ENCODE measurements at places on chromosomes 11 and 22.

DNA sequence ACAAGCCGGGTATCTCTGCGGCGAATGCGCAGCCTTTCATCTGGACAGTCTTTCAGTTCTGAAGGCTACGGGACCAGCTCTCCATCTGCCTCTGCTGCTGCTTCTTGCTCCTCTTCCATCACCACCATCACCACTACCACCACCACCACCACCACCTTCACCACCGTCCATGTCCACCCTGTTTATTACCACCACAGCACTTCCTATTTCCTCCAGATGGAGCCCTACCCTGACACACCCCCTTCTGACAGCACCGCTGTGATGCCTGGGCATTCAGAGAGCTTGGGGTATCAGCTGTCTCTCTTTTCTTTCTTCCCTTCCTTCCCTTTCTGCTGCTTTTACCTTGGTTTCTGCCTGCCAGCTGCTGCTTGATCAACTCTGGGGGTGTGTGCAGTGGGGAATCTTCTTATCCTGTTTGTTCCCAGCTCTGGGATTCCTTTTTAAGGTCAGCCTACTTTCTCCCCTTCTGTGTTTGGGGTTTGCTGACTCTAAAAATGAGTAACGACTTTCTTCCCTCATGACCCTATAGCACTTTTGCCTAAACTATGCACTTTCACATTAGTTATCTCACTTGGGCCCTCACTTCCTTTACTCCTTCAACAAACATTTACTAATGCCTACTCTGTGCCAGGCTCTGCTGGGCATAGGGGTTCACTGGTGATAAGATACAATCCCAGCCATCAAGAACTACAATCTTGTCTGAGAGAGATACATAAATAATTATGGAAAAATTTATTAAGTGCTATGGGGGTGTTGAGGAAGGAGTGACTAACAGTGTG lies 7.8 kb upstream of the RRM1 start:
- no peak for DNase-seq

DNA sequence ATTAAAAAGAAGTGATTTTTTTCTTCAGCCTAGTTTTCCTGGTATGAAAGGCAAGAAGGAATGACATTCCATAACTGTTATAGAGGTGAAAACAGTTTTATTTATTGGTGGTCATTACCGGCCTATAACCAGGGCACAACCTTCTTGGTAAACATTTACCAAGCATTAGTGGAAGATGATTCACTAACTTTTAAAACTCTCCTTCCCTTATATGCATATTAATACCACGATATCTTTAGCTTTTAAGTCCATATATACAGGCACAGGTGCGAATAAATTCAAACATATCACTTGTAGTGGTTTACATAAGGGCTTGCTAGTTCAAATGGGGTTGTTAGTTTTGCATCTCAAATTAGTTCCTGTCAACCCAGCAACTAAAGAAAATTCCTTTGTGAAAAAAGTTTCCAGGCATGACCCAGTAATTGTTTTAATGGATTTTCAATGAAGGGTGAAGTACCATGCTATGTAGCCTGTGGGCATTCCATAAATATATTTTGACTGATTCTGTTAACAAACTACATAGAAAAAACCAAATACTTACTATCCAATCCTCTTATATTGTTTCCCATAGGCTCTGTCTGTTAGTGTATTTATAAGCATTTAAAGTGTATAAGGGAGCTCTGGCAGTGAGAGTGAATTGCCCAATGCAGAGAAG lies 30.6 kb upstream of the ROBO3 start:
- DNase-seq = no peak

DNA sequence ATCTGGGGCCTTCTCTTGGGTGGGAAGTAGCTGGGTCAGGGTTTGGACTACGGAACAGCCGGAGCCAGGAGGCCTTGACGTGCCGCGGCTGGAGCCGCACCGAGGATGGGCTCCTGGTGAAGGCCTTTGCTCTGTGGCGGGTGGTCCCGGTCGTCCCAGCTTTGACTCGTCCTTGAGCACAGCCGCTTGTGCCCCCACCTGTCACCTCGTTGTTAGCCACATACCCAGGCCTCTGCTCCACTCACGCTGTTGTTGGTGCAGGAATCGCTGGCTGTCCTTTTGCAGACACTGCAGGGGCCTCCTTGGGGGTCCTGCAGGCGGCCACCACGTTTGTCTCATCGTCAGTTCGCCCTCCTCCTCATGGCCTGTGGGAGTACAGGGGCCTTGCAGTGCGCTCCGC lies 17.1 kb downstream of the PHRF1 start:
- DNase-seq = no peak

DNA sequence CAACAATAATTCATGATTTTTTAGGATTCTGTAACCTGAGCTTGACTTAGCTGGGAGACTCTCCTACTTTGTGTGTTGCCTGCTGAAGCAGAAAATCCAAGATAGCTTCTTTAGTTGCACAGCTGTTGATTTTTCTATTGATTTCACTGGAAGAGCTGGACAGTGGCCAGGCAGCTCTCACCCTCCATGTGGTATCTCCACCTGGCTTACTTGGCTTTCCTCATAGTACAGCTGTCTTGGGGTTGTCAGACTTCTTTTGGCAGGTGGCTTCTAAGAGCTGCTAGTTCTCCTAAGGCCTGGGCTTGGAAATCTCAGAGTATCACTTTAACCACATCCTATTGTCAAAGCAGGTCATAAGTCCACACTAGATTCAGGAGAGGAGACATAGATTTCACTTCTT lies 130.8 kb upstream of the SPON1 start:
- no peak for DNase-seq

GRCh38 chr11:45730014-45730413 lies 64.6 kb upstream of the CHST1 start:
- no peak for DNase-seq

DNA sequence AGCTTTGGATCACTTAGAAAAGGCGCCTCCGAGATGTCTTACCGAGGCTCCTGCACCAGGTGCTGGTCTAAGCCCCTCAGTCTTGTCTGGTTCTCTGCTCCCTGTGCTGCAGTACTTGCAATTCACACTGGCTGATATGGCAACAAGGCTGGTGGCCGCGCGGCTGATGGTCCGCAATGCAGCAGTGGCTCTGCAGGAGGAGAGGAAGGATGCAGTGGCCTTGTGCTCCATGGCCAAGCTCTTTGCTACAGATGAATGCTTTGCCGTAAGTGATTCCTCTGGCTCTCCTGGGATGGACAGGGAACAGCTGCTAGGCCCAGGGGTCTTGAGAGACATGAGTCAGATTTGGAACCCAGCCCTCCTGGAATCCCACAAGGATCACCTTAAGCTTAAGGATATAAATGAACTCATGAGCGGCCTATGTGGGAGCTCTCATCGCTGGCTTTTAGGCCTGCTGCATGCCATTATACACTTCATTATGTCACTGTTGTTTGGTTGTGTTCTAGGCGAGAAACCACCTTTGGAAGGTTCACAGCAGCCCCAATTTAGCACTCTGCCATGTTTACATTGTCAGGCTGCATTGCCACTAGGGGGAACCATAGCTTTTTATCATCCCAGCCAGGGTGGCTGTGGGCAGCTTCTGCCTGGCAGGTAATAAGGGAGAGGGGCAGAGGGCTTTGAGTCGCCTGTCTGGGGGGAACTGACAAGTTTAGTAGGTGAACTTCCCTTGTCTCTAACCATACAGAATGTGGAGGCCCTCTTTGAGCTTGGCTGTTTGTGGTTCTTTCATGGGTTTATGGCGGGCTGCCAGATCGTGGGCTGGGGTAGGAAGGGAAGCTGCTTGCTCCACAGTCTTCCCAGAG lies 8.5 kb downstream of the ACAD8 start:
- DNase-seq = no peak

- DNase-seq = no peak
Observed at GRCh38 chr22:24231706-24232105, 13.2 kb downstream of the GGT5 start.

DNA sequence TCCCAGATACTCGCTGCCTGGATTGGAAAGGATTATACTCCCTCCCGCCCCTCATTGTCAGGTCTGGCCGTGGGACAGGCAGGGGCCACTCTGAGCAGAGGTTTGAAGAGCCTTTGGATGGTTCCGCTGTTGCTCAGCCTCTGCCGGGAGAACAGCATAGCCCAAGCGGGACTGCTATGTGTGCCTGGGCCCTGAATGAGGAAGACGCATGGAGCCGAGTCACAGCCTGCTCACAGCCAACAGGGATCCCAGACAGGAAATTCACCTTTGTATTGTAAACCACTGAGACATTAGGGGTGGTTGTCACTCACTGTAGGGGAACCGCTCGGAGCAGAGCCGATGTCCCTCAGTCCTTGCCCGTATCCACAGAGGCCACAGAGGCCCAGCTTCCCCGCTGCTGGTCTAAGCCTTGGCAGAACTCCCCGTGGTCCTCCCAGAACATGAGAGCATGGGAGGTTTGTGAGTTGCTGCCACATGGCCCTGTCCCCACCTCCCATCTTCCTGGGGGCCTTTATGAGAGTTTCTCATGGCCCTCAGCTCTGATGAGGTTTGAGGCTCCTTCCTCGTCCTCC lies 10.7 kb upstream of the FAM118A start:
- DNase-seq = no peak

- DNase-seq = no peak
Observed at GRCh38 chr11:129943036-129943435, 47.7 kb upstream of the NFRKB start.

GRCh38 chr11:109798521-109798920 lies 294.7 kb upstream of the ZC3H12C start:
- no peak for DNase-seq

- DNase-seq = no peak
Observed at GRCh38 chr11:1937616-1938342, 9.4 kb upstream of the MRPL23 start.

DNA sequence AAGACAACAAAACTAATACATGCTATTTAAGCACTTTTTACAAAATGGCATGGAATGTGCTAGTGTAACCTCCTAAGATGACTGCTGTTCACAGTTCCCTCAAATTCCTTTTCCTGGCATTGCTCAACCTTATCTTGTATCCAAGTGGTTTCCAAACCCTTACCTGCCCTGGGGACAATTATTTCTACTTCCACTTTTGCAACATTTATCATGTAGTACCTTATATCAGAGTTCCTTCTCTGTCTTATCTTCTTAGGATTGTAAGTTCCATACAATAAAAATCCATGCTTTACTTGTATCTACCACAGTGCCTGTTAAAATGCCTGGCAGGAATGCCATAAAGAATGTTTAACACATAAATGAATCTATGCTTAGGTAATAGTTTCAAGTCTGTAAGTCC lies 109.2 kb upstream of the MTMR2 start:
- no peak for DNase-seq

- DNase-seq = peak; percentile 21
Observed at GRCh38 chr22:26330971-26331625, 98.0 kb upstream of the ASPHD2 start.

DNA sequence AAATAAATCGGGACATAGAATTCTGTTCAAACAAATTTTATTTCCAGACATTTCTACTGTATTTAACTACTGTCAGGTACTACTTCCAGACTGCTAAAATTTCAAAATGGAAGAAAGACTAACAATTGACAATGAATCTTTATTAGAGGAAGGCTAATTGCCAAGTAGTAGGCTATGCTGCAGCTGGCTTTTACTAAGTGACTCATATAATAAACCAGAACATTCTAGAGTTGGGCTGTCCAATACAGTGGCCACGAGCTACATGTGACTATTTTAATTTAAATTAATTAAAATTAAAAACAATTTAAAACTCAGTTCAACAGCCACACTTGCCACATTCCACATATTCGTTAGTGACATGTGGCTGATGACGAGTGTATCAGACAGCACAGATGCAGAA lies 27.6 kb downstream of the CHKA start:
- no peak for DNase-seq

GRCh38 chr11:91761406-91762025 lies 463.1 kb upstream of the FAT3 start:
- DNase-seq = no peak

- no peak for DNase-seq
Observed at GRCh38 chr11:100273066-100273815, 413.8 kb upstream of the ARHGAP42 start.
